ENCODE measurements at places on chromosomes 1 and 21.

GRCh38 chr1:201898992-201899391 is 10.3 kb downstream of the SHISA4 start:
- DNase-seq = no peak

DNA sequence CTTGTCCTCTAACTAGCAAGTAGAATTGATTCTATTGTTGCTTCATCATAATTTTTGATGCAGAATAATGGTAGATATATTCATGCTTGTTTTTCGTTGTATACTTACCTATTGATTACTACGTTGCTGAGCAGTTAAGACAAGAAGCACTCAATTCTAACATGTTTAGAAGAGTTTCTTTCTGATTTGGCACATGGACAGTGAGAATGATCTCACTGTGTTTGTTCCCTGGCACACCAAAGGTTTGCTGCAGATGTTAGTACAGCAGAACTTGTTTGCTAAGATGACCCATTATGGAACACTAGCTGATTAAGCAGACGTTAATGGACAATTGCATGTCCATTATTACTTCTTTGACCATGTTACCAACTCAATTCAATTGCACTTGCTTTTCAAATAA is 184.7 kb upstream of the SGIP1 start:
- no peak for DNase-seq

GRCh38 chr1:91537281-91537986 is 36.8 kb downstream of the CDC7 start:
- DNase-seq = no peak

DNA sequence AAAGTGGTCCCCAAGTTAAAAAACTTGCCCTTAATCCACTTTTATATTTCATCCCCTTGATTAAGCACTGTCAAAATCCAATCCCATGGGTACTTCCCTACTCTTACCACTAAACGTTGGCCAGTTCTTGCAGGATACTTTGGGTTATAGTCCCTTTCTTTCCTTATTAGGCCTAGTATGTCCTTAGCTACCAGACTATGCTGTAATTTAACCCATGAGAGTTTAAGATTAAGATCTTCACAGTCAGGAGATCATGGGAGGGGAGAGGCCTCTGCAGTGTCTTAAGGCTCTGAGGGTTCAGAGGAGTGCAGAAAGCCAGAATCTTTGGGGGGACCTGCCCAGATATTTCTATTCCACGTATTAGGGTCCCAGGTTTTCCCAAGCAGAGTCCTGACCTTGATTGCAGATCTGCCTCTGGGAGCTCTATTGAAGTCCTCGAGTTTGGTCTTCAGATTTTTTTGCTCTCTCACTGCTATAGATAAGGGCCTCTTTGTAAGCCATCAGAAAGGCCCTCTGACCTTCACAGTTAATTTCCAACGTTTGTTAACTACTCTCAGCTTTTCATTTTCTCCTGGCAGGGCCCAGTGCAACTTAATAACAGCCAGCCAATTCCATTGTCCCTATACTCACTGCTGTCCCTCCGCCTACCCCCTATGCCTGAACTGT is 9.0 kb upstream of the CGN start:
- DNase-seq = no peak

DNA sequence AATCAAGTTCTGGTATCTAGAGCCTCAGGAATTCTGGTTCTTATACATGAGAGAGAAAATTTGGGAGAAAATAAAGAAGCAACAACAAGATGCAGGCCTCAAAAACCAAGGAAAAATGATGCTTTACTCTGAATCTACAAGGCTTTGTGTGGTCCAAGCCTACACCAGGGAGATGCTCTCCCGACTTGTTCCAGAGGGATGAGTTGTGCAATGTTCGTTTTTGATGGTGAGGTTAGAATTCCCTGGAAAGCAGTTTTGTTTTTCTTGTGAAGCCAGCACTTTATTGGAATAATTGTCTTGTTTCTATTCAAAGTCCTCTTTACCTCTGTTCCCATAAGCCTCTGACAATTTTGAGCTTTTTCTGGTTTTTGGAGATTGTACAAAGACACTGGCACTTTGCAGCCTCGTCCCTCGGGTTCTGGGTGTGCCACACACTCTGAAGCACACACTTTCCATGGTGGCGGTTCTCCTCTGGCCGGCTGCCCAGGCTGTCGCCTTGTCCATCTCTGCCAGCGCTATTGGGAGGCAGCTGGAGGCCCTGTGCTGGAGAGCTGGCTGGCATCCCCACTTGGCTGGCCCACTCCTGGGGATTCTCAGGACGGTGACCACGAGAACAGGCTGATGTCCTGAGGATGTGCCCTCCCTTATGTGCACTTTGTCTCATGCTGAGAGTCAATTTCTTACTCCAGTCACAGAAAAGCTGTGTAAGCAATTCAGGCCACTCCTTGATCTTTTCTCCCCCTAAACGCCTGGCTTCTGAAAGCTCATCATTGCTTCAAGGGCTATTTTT is 70.2 kb downstream of the EDEM3 start:
- DNase-seq = peak; percentile 34

DNA sequence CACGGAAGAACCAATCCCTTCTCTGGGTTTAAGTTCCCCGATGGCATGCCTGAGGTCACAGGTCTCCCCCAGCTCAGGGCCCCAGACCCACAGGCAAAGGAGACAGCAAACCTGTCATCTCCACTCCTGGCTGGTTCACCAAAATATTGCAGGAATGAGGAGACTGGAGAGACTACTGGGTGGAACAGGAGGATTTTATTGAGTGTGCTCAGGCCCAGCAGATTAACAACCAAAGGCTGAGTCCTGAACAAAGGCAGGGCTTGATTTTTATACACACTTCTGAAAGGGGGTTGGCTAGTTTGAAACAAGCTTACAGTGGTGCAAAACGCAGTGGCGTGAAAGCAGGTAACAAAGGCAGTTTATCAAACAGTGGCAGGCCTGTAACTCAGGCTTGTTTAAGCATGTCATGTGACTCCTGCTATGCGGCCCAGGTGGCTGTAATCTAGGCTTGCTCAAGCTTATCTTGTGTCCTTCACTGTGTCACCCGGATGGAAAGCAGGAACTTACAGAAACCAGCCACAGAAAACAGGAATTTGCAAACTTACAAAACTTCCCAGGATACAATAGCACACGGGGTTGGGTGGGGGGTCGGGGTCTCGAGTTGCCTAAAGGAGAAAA is 27.4 kb upstream of the KCNJ15 start:
- no peak for DNase-seq

DNA sequence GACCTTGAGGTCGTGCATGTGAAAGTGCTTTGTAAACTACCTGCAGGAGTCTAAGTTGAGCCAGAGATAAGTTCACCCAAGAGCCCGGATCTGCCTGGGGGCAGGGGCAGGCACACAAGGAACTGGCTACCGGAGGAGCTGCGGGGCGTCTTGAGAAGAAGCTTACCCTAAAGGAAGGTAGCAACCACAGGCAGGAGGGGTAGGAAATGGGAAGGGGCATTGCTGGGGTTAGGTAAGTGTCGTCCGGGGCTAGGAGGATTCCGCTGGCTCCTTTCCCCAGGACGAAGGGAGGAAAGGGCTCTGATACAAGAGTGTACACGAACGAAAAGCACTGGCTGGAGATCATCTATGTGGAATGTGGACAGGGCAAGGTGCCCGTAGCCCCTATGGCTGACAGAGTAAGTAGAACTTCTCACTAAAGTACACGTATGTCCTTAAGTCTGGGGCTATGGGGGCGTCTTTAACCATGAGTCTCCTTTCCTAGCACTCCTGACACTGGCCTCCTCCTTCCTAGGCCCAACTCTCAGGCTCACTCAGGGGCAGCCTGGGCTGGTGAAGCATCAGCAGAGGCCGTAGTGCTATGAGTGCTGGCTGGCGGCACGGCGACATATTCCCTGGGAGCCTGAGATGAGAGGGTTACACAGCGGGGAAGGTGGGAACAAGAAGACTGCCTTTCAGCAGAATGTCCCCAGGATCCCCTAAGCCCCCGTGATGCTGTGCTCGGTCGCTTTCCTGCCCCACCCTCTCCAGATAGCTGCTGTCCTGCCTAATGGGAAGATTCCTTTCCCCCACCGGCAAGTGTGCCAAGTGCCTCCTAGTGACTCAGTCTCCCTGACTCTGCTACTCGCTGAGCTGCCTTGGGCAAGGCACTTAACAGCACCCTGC is 9.1 kb upstream of the GALNT2 start:
- no peak for DNase-seq

- DNase-seq = no peak
Observed at GRCh38 chr1:223097713-223098112, 45.3 kb downstream of the TLR5 start.

DNA sequence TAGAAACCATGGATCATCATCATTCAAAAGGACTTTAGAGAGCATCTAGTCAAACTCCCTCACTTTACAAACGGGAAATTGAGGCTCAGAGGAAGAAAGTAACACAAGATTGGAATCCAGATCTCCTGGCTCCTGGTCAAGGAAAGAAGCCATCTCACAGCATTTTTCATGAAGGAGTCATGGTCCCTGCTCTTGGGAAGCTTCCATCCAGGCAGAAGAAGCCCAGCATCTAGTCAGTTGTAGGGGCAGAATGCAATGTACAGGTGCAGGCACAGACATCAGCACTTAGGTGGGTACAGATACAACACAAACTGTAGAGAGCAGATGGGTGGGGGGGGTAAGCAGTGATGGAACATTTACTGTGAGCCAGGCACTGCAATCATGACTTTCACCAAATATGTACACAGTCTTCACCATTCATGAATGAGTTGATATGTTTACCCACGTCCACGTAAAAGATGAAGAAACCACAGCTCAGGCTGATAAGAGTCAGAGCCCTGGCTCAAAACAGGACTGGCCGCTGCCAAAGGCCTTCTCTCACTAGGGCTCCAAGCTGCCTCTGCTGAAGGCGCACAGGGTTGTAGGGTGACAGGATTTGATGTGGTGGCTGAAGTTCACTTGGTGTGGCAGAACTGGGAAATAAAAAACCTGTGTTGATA is 44.0 kb downstream of the OPTC start:
- no peak for DNase-seq

- DNase-seq = no peak
Observed at GRCh38 chr1:151407304-151407703, 7.9 kb downstream of the PSMB4 start.

- no peak for DNase-seq
Observed at GRCh38 chr1:189606047-189606446, 871.6 kb downstream of the BRINP3 start.

DNA sequence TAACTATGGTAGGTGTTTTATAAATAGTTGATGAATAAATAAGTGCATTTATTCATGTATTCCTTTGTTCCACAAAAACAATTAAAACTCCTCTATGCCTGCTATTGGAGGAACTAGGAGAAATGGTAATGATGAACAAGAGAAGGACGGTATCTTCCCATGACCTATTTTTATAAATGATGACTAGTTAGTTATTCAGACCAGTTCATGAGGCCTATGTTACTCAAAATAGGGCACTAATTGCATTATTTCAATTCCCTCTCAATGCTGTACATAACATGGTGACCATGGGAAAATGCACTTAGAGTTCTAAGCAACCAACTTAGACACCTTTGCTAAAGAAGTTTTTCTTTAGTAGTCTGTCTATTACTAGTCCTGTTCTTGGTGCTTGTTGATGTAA is 53.1 kb downstream of the XCL1 start:
- DNase-seq = no peak

DNA sequence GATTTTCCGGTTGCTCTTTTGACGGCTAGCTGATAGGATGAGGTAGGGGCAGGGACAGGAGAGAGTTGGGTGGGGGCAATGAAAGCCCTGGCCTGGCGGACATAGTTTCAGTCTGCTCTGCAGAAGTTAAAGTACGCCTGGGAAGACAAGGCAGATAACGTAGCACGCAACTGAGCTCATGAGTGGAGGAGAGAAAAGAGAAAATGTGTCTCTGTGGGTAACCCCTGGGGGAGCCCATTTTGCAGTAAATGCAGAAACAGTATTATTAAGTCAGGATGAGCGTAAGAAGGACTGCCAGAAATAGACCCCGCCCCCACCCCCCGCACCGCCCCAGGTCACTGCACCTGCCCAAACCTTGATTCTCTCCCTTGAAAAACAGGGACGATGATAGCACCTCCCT is 51.7 kb upstream of the TARBP1 start:
- no peak for DNase-seq

DNA sequence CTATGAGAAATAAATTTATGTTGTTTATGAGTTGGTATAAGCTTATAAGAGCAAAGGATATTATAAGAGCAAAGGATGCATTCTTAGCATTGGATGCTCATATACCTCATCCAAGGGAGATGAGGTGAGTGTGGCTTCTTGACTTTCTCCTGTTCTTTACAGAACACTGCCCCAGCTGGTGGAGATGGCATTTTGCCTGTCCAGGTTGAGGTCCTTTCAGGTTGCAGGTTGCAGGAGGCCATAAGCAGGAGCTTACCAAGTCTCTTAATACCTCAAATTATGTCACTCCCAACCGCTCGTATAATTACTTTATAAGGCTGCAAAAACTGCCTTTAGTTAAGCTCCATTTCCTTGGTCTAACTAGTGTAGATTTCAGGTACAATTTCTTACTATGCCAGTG is 66.7 kb downstream of the RPE65 start:
- no peak for DNase-seq

DNA sequence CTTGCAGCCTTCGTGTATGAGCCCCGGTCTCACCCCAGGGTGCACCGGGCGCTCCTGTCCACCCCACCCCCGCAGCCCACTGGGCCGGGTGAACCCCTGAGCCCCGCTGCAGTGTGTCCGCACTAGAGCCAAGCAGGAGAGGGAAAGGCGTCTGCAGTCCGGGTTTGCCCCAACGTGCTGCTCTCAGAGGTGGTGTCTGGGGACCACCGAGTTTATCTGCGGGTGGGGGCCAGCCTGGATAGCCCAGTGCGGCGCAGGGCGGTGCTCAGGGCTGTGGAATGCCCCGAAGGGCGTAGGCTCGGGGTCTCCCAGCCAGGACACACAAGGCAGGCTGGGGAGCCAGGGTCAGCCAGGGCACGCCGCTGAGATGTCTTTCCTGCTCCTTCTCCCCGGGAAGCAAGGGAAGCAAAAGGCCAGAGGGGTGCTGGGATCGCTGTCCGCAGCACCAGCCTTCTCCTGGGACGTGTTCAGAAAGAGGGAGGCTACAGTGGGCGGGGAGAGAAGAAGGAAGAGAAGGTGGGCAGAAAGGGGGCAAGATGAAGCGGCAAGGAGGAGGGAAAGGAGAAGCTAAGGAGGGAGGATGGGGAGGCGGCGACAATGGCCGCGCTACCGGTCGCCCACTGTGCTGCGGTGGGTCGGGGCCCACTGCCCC is 56.6 kb downstream of the MAB21L3 start:
- no peak for DNase-seq

GRCh38 chr1:92211166-92211565 is 6.5 kb upstream of the C1orf146 start:
- no peak for DNase-seq

- no peak for DNase-seq
Observed at GRCh38 chr1:193406901-193407300, 220.5 kb upstream of the B3GALT2 start.
